Stimulated activated CD8-positive, alpha-beta memory T cell treated with anti-CD3 and anti-CD28 coated beads, Interleukin-2, amount 100 ng/mL, for 48 hours (primary cell): ENCODE measurements at places on chromosomes 2 and 18.

DNA sequence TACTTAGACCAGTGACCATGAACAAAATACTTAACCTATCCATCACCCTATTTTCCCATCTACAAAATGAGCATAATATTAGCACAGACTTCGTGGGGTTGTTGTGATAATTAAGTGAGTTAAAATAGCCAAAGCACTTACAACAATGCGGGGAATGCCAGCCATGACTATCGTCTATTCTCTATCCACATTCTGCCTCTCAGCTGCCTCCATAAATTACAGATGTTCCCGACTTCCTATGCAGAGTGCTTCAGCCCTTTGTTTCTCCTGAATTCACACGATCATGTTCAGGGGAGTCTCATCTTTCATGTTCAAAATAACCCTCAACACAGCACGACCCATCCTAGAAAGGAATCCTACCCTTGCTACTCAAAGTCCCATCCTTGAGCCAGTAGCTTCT lies 211.6 kb downstream of the EN1 start:
- no peak for DNase-seq

DNA sequence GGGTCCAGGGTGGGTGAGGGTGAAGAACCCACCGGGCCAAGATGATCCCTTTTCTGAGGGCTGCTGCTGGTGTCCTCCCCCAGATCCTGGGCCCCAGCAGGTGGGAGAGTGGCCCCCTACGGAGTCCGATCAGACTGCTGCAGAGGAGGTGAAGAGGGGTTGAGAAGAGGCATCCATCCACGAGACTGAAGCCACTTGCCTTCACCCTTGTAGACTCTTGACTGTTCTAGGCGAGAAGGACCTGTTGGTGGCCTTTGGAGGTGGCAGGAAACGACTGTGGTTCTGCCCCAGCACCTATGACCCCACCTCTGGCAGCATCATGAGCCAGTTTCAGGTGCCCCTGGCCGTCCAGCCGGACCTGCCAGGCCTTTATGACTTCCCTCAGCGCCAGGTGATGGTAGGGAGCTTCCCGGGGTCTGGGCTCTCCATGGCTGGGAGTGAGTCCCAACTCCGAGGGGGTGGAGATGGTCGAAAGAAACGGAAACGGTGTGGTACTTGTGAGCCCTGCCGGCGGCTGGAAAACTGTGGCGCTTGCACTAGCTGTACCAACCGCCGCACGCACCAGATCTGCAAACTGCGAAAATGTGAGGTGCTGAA lies 1.5 kb downstream of the TET3 start:
- no peak for DNase-seq

GRCh38 chr2:3469486-3469885 lies 49.8 kb downstream of the ADI1 start:
- no peak for DNase-seq

GRCh38 chr18:9174302-9174701 lies 37.7 kb downstream of the ANKRD12 start:
- no peak for DNase-seq

DNA sequence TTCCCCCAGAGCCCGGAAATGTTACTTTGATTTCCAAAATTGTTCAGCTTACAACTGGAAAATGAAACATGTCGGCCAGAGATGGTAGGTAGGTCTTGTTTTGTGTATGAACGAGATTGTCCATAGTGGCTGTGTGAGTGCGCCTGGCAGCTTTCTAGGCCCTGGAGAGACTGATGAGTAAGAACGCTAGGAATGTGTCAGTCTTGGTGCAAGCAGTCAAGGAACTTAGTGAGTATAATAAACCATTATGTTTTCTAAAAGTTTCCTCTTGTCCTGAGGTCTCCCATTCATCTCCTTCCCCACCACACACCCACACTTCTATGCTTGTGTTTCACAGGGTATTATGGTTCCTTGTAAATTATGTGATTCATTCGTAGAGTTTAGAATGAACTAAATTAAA lies 234.2 kb downstream of the CDH2 start:
- no peak for DNase-seq
